ENCODE measurements at places on chromosomes 4 and X. TPM values are rescaled to one million over a fixed set of nuclear protein-coding genes. Genes with fewer than 3 reads are reported as not detected.

Gene MND1
- 25.1 TPM for total RNA-seq

Gene OTUD5
- total RNA-seq, result 64.5 TPM

Gene EXOC1L
- total RNA-seq, result not detected

Gene SH3RF1
- 1.4 TPM for total RNA-seq

Gene ADAM29
- total RNA-seq, result not detected

Gene TMSB15A
- total RNA-seq, result not detected

Gene CENPVL1
- not detected for total RNA-seq

Gene AFP
- not detected for total RNA-seq

Gene EMCN
- total RNA-seq, result not detected

Gene GEMIN8
- 15.5 TPM for total RNA-seq

Gene SOWAHB
- 0.06 TPM for total RNA-seq

All from activated CD8-positive, alpha-beta memory T cell treated with anti-CD3 and anti-CD28 coated beads for 36 hours (primary cell).